ENCODE measurements at places on chromosomes 6 and 20. TPM values are rescaled to one million over a fixed set of nuclear protein-coding genes. Genes with fewer than 3 reads are reported as not detected.

DNA sequence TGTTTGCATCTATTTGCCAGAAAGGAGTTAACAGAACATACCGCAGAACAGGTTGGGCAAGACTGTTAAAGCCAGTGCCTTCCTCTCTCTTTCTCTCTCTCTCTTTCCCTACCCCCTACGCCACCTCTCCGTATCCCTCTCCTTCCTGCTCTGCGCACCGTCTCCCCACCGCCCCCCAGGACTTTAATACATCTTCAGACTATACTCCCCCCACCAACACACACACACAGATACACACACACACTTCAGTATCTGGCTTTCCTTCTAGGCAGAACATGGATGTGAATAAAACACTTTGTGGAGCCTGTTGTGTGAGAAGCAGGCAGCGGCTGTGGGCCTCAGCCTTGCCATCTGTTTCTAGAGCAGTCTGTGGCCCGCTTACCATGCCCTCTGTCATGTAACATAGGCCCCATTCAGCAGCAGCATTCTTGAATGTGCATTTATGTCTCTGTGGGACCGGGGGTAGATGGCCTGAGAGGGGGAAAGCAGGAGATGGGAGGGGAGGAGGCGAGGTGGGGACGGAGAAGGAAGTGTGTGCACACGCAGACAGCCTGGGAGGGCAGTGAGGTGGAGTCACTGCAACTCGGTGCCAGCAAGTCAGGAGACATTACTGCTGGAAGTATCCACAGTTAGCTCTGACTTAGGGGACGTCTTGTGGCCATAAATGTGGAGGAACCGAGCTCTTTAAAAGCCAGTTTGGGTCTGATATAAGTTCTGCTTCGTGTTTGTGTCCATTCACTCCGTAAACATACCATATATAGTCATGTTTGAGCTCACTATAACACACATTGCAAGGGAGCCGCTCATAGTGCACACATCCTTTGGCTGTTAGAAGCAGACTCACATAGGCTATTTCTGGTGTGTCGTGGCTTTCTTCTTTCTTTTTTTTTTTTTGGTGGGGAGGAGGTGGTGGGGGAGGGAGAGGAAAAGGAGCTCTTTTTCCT, 38.4 kb downstream of the RREB1 start:
- H3K4me1 ChIP-seq = peaks cover 31% of the 10 kb centered on the region
- H3K36me3 ChIP-seq = no peaks in the 10 kb centered on the region
- DNase-seq = peak; percentile 62

DNA sequence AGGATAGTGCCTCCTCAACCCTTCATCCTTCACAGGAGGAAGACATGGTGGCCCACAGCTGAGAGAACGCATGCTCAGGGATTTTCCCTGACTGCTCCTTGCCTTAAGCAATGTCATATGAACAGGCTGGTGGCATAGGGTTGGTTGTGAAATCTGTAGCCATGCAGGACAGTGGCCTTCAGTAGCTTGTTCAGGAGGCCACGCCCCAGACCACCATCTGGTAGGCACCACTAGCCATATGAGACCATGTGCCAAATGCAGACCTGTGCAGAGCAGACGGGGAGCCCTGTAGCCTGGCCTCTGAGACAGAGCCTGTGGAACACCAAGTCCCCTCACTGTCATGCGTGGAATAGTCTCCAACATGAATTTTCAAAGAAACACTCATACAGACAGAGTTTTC, 76.5 kb downstream of the ADTRP start:
- H3K27me3 ChIP-seq = no peaks in the 10 kb centered on the region
- H3K36me3 ChIP-seq = no peaks in the 10 kb centered on the region
- H3K4me1 ChIP-seq = no peaks in the 10 kb centered on the region
- no peak overlapping the region for H3K27ac ChIP-seq

DNA sequence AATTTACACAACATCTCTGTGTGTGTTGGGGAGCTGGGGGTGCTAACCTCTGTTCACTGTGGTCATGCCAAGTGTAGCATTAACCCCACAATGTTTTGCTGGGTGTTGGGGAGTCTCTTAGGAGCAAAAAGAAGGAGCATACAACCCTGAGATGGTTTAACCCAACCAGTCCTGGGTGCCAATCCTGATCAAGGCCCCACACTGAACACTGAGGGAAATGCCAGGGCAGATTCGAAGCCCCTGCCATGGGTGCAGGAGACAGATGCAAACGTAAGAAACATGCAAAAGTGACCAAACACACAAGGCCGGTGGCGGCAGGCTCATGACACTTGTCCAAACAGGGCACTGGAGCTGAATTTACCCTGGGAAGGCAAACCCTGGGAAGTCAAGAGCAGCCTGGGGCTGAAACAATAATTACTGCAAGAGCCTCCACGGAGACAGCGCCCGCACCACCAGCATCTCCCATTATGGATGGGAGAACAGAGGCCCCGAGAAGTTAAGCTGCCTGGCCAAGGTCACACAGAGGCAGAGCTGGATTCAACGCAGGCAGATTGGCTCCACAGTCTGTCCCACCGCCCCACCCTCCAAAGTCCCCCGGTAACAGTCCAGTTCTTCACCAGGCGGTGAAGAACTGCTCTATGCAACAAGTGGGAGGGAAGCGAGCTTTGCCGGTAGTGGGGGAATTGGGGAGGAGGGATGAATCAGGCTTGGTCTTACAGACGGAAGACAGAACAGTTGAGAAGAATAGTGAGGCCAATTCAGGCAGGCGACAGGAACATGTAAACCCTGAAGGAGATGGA, 8.5 kb downstream of the ACSS1 start:
- H3K4me3 ChIP-seq = no peak overlapping the region
- H3K27me3 ChIP-seq = peaks cover 69% of the 10 kb centered on the region
- H3K4me1 ChIP-seq = no peaks in the 10 kb centered on the region
- no peaks in the 10 kb centered on the region for H3K36me3 ChIP-seq
- peak; percentile 28 for DNase-seq

GRCh38 chr6:46789434-46790354, 3.5 kb upstream of the MEP1A start:
- DNase-seq = no peak
- peak overlapping the region; percentile 28 for H3K4me3 ChIP-seq
- no peak overlapping the region for H3K27ac ChIP-seq
- H3K27me3 ChIP-seq = no peaks in the 10 kb centered on the region

GRCh38 chr6:106194949-106195921, 109.1 kb downstream of the PRDM1 start:
- DNase-seq = no peak
- H3K27ac ChIP-seq = no peak overlapping the region
- no peaks in the 10 kb centered on the region for H3K27me3 ChIP-seq
- no peaks in the 10 kb centered on the region for H3K4me1 ChIP-seq
- peaks cover 26% of the 10 kb centered on the region for H3K36me3 ChIP-seq

DNA sequence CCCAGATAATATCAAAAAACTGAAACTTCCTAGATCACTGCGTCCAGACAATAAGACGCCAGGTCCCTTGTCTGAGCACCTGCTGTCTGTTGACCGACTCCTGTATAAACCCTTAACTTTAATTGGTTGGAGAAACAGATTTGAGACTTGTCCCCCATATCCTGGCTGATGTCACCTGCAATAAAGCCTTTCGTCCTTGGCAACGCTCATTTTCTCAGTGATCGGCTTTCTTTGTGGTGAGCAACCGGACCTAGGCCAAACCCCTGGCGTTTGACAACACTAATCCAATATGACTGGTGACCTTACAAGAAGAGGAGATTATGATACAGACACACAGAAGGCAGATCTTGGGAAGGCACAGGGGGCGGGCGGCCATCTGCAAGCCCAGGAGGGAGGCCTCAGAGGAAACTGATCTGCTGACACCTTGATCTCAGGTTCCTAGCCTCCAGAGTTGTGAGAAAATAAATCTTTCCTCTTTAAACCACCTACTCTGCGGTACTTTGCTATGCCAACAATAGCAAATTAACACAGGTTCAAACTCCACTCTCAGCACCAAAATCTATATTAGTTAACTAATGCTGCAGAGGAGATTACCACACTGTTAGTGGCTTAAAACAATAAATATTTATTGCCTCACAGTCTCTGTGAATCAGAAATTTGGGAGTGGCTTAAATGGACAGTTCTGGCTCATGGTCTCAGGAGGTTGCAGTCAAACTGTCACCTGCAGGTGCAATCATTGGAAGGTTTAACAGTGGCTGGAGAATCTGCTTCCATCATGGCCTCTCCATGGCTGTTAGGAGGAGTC, 178.7 kb downstream of the OTOR start:
- no peak for DNase-seq
- no peaks in the 10 kb centered on the region for H3K27me3 ChIP-seq
- no peak overlapping the region for H3K27ac ChIP-seq
- H3K4me3 ChIP-seq = no peak overlapping the region

GRCh38 chr6:85684809-85685171, 42.1 kb upstream of the SYNCRIP start:
- no peak for DNase-seq
- H3K4me3 ChIP-seq = no peak overlapping the region
- H3K36me3 ChIP-seq = no peaks in the 10 kb centered on the region
- no peaks in the 10 kb centered on the region for H3K27me3 ChIP-seq
- no peak overlapping the region for H3K27ac ChIP-seq

- DNase-seq = no peak
- no peaks in the 10 kb centered on the region for H3K36me3 ChIP-seq
- H3K27ac ChIP-seq = no peak overlapping the region
- no peaks in the 10 kb centered on the region for H3K4me1 ChIP-seq
Measured at GRCh38 chr20:61520893-61521460, 268.9 kb downstream of the CDH4 start.

- no peaks in the 10 kb centered on the region for H3K36me3 ChIP-seq
- no peaks in the 10 kb centered on the region for H3K27me3 ChIP-seq
- DNase-seq = no peak
- no peak overlapping the region for H3K27ac ChIP-seq
Measured at GRCh38 chr20:51339721-51340450, 202.6 kb downstream of the NFATC2 start.

DNA sequence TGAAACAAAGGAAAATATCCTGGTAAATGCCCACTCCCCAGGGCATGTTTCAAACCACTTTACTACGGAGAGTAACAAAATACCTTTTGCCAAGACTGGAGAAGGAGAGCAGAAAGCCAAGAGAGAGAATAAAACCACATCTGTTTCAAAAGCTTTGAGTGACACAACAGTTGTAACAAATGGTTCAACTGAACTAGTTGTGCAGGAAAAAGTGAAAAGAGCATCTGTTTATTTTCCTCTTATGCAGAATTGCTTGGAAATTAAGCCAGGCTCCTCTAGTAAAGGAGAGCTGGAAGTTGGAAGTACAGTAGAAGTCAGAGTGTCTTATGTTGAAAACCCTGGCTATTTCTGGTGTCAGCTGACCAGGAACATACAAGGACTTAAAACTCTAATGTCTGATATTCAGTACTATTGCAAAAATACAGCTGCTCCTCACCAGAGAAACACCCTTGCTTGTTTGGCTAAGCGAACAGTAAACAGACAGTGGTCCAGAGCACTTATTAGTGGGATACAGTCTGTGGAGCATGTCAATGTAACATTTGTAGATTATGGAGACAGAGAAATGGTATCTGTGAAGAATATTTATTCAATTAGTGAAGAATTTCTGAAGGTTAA, 2.6 kb downstream of the TDRD6 start:
- DNase-seq = no peak
- H3K27me3 ChIP-seq = no peaks in the 10 kb centered on the region
- no peaks in the 10 kb centered on the region for H3K4me1 ChIP-seq
- no peak overlapping the region for H3K4me3 ChIP-seq
- H3K27ac ChIP-seq = no peak overlapping the region

DNA sequence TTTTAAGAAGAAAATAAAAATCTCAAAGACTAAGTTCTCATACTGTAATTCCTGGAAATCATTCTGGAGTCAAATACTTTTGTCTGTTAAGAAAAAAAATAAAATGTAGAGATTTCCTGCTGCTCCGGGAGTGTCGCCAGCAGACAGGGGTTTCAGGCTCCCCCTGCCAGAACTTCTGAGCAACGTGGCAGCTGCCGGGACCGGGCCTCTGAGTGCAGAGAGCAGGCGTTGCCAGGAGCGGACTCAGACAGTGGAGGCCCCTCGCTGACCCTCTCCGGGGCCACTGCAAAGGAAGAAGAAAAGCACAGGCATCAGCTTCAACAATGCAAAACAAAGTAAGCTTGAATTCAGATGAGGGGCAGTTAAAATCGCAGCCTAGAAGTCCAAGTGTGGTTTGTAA, 95.5 kb downstream of the THBS2 start:
- no peak overlapping the region for H3K4me3 ChIP-seq
- H3K27ac ChIP-seq = peak overlapping the region; percentile 78
- H3K4me1 ChIP-seq = no peaks in the 10 kb centered on the region
- no peaks in the 10 kb centered on the region for H3K36me3 ChIP-seq

AIF1 gene
- total RNA-seq = 0.84 TPM

RNF144B gene
- total RNA-seq = 1.4 TPM

RAD21L1 gene
- not detected for total RNA-seq

SLC44A4 gene
- 3.6 TPM for total RNA-seq

NR2E1 gene
- total RNA-seq = not detected

ZSCAN9 gene
- total RNA-seq = 23.7 TPM

Data from endodermal cell (in vitro differentiated cells).